ENCODE measurements at places on chromosomes 6 and 20.

GRCh38 chr6:124479991-124480430, 482.2 kb upstream of the RNF217 start:
- DNase-seq, result no peak

- DNase-seq, result no peak
Observed at GRCh38 chr6:689223-689622, 3.7 kb downstream of the EXOC2 start.

DNA sequence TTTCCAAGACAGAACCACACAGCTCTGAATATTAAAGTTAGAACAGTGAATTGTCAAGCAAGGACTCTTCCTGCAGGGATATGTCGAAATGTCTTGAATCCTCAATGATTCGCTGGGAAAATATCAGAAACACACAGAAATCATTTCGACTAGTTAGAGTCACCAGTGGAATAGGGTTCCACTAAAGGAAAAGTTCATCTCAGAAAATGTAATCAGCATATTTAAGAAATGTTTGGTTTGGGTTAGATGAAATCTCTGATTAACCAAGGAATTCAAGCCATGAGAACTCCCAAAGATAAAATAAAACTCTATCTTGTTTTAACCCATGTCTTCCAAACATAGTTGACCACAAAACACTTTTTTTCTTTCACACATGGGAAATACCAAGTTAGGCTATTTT, 621.0 kb upstream of the NRSN1 start:
- no peak for DNase-seq

GRCh38 chr20:6841128-6841527, 73.6 kb downstream of the BMP2 start:
- DNase-seq, result no peak

DNA sequence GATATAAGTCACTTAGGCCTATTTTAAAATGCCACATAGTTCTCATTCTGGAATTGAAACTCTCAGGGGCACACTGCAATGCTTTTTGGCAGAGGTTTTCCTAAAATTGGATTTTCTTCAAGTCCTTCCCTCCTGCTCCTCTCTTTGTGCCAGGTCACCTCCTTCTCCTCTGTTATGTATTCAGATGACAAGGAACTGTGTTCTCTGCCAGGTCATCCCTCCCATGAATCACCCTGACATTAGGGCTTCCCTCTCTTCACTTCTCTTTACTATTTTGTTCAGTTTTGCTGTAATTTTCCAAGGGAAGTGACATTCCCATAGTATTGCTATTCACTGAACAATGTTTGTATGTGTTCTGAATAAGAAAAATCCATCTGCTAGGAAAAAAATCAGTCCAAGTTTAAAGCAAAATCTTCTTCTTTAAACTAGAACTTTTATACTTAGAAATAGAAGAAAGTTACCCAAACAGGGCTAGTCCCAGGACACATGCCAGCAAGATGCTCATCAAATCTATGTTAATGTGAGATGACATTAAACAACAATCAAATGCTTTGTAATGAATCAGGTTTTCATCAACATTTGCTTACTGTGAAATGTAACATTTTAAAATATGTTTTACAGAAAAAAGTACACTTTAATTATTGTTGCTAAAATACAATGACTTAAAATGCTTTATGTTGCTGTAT, 461.1 kb downstream of the MMUT start:
- DNase-seq, result no peak

DNA sequence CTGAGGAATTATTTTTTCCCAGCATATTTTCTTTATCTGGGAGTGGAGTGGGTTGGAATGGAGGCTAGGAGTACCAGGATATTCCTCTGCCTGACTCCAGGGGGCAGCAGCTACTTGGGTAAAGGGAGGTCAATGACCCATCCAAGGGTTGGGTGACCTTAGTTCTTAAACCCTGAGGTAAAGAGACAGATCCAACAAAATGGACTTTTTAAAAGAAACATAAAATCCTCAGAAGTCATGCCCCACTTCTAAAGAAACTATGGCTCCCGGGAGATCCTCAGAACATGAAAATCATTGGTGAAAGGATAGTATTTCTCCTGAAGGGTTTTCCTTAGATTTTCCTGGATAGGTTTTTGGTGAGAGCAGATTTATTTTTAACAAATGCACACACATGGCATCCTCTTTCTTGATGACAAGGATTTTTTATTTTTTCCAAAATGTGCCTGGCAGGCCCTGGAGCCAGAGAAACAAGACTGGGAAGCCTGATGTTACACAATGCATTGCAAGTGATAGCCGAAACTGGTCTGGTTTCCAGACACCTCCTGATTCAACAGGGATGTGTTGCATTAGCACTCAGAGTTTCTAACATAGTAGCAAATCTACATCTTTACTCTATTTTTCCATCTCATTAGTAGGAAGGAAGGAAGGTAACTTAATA, 240.9 kb upstream of the BTBD3 start:
- peak; percentile 43 for DNase-seq

GRCh38 chr20:41476013-41476441, 109.4 kb upstream of the EMILIN3 start:
- no peak for DNase-seq

- no peak for DNase-seq
Observed at GRCh38 chr6:44631968-44632367, 244.5 kb downstream of the CDC5L start.

DNA sequence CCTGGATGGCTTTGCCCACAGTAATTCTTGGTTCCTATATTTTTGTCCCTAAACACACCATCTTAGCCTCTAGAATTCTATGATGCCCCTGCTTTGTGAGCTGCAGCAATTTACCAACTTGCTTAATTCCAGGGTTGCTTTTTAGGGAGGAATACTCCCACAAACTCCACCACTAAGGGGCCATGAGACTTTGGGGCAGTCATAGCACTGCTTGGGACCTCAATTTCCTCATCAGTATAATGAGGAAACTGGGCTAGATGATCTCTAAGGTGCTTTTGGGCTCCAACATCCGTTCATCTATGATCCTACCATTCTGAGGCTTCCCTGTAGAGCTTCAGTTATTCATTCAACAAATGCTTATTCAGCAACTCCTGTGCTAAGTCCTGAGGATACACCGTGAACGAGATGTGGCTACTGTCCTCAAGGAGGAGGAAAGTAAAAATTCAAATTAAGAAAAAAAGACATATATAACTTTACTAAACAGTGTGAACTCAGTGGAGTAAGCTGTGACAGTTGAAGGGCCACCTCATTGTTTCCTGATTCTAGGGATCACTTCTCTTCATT, 75.3 kb downstream of the PRDM1 start:
- no peak for DNase-seq

GRCh38 chr20:14830466-14830865, 493.1 kb upstream of the FLRT3 start:
- DNase-seq, result no peak

DNA sequence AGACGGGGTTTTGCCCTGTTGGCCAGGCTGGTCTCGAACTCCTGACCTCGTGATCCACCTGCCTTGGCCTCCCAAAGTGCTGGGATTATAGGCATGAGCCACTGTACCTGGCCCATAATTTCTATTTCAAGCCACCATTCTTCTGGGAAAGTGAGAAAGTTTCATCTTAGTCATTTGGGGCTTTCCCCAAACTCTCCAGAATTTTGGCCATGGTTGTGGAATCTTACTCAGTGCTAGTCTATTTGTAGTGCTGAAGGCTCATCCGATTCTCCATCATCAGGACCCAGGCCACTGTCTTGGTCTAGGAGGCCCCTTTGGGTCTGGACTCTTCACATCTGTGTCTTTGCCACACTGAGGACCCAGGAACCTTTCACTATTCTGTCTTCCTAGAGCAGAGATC, 164.9 kb downstream of the EYA2 start:
- no peak for DNase-seq

DNA sequence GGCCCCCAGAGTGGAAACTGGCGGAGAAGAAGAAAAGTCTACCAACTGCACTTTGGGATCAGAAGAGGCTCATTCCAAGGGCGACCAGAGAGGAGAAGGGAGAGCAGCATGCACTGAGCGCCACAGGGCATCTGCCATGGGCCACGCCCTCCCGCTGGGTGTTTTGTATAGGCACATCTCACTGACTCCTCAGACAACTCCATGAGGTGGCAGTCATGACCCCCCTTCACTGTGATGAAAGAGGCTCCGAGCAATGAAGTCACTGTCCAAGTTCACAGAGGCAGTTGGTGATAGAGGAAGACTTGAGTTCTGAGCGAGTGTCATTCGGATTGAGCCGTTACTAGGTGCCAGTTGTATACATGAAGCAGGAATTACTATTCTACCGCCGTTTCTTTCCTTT, 15.4 kb downstream of the BPIFB1 start:
- DNase-seq, result no peak

DNA sequence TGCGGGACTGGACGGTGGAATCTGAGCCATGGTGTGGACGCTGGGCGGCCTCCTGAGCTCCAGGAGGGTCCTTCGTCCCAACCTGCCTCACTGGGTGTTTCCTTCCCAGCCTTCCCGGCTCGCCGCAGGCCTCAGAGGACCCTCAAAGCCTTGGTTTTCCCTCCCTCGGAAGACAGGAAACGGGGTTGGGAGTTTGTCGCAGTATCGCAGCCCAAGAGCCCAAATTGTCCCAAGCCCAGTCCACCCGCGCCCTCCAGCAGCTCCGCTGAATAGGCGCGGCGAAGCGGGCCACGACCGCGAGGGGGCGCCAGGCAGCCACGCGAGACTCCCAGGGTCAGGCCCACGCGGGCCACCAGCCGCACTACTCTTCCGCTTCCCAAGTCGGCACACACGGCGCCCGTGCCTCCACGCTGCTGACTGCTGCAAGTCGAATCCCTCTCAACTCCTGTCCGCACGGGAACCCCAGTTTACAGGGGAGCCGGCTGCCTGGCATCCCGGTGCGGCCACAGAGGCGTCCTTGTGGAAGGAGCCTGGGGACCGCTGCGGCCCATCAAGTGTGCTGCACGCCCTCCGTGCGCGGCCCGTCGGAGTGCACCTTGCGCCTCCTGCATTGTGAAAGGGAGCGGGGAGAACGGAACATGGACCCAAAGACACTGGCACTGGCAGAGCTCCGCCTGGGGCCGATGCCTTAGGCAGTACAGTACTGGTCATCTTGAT, 40.4 kb upstream of the HMGA1 start:
- DNase-seq, result peak; percentile 74

DNA sequence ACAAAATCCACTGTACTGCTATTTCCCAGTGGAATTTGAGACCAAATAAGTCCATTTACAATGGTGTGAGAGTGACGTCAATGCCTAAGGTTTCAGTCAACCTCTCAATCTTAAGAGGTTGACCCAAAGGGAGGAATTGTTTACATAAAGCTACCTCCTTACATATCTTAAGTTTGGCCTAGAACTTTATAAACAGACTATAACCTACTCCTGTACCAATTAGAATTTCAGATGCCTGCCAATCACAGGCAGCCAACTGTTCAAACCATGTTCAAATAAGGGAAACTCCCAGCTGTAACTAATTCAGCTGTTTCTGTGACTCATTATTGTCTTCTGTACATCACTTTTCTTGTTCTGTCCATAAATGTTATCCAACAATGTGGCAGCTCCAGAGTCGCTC, 14.5 kb downstream of the LGSN start:
- DNase-seq, result no peak

DNA sequence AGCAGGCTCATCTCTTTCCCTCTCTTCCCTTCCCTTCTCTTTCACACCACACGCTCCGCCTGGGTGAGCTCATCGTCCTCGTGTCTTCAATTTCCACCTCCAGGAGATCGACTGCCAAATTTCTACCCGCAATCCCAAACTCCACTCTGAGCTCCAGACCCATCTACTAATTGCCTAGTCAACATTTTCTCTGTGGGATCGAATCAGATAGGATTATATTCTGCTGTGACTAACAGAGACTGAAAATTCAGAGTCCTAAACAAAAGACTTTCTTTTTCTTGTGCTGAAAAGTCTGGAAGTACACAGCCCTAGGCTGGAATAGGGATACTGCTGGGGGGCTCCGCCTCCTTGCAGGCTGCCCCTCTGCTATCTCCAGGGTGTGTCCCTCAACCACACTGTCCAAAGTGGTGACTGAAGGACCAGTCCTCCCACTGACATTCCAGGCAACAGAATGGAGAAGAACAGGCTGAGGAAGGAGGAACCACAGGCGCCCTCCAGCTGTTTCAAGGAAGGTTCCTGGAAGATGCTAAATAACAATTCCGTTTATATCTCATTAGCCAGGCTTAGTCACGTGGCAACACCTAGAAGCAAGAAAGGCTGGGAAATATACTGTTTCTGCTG, 5.0 kb upstream of the HSPA12B start:
- DNase-seq, result no peak

- no peak for DNase-seq
Observed at GRCh38 chr6:38796006-38796405, 80.9 kb downstream of the DNAH8 start.

DNA sequence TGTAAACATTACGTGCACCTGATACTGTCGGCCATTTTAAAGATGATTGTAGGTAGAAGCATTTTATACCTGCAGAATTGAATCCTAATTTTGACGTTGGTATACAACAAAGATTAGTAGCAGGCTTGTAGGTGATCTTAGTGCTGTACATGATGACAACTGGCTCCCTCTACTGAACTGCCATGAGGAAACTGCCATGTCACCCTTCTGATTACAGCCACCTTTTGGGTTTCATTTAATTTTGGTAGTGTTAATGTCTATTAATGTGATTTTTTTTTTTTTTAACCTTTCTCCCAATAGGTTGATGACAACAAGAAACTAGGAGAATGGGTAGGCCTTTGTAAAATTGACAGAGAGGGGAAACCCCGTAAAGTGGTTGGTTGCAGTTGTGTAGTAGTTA, 2.3 kb downstream of the RPS12 start:
- DNase-seq, result no peak

GRCh38 chr20:24109008-24109407, 120.4 kb upstream of the GGTLC1 start:
- DNase-seq, result no peak

- peak; percentile 4 for DNase-seq
Observed at GRCh38 chr6:137013738-137014602, 30.8 kb downstream of the IL20RA start.

- DNase-seq, result no peak
Observed at GRCh38 chr6:5511954-5512353, 250.6 kb downstream of the FARS2 start.

DNA sequence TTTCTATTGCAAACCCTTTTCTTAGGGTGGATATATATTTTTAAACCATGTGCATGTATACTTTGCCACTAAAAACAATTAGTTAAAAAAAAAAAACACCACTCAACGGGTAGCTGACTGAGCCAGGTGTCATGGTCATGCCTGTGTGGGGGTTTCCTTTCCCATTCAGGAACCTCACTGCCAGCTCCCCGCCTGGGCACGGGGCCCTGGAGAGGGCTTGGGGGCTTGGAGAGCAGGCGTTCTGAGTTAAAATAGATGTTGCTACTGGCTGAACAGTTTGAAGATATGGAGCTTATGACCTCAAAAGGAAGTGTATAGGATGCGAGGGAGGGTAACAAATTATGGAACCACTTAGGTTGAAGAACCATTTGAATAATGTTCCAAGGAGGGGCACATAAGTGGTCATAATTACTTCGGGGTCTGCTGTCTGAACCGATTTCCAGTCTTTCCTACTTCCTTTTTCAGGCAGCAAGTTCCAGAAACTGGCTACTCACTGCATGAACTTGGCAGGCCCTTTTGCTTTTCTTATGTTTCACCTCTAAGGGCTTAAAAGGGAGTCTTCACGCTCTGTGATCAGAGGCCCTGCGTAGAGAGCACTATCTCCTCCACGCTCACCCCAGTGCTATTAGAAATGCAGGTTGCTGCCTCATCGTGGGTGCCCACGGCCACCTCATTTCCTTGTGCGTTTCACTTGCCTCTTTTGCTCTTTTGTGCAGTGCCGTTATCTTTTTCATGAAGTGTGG, 9.9 kb downstream of the STX16 start:
- DNase-seq, result no peak

Measured in putamen (tissue), 1 donor.